ENCODE measurements at places on chromosomes 12 and 14. TPM values are rescaled to one million over a fixed set of nuclear protein-coding genes. Genes with fewer than 3 reads are reported as not detected.

FGF23 gene
- total RNA-seq, result 0.08 TPM

DNA sequence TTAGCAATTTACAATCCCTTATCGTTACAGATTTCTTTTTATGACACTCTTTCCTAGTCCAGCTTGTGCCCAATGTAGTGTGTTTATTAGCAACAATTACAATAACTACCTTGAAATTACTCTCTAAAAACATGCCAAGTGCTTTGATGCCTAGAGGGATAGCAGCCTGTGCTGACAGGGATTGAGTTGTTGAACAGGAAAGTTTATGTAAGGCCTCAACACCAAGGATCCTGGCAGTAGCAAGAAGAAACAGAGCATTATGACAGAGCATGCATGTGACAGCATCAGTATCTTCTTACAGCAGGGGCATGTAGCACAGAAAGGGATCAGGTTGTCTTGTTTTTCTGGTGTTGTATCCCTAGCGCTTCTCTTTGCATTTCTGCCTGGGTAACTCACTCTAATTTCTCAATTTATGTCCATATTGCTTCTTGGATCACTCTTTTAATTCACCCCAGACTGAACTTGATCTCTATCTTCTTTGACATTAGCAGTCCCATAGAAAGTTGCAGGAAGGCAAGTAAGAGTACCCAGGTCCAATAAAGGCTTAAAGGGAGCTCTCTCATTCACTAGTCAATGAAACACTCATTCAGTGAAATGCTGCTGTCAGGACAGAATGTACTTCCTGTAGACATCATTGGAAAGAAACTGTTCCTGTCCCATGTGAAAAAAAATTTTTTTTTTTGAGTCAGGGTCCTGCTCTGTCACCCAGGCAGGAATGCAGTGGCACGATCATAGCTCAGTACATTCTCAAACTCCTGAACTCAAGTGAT is 220.0 kb upstream of the GRIP1 start:
- H3K27me3 ChIP-seq, result no peaks in the 10 kb centered on the region
- H3K36me3 ChIP-seq, result no peaks in the 10 kb centered on the region
- H3K27ac ChIP-seq, result no peak overlapping the region
- no peak overlapping the region for H3K4me3 ChIP-seq

DNAI7 gene
- 1.6 TPM for total RNA-seq

- H3K36me3 ChIP-seq, result no peaks in the 10 kb centered on the region
- H3K4me1 ChIP-seq, result peaks cover 9% of the 10 kb centered on the region
- DNase-seq, result no peak
- H3K27ac ChIP-seq, result no peak overlapping the region
- H3K4me3 ChIP-seq, result no peak overlapping the region
These were observed 222.6 kb downstream of the NUAK1 start for GRCh38 chr12:105915997-105916759.

DNA sequence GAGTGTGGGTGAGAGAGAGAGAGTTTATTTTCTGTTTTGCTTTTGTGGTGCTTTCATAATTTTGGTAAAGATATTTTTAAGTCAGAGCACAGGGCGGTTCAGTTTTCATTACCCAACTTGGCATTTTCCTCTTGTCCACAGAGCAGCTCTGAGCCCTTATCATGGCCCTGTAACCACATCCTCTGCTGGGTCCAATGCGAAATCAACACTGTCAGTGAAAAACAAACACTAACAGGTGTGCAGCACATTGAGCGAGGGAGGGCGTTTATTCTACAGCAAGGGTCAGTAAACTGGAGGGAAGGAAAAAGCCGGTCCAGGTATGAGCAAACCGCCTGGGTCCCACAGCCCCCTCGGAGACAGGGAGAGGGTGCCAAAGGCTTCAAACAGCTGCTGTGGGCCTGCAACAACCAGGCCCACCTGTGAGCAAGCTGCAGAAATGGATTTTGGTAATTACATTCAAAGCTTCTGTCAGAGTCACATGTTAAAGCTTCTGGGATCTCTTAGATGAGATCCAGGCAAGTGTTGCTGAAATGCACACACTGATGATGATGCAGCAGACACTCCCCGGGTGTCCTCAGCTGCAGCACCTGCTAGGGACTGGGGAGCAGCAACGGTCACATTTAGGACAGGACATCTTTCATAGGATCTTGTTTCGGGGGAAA is 132.7 kb upstream of the DYRK2 start:
- H3K4me1 ChIP-seq, result peaks cover 7% of the 10 kb centered on the region
- DNase-seq, result no peak
- H3K27ac ChIP-seq, result no peak overlapping the region
- no peaks in the 10 kb centered on the region for H3K27me3 ChIP-seq
- H3K4me3 ChIP-seq, result no peak overlapping the region

GRCh38 chr12:124721501-124722162 is 142.0 kb downstream of the SCARB1 start:
- H3K36me3 ChIP-seq, result no peaks in the 10 kb centered on the region
- no peak overlapping the region for H3K4me3 ChIP-seq
- H3K4me1 ChIP-seq, result peaks cover 21% of the 10 kb centered on the region
- H3K27ac ChIP-seq, result peak overlapping the region; percentile 61
- H3K27me3 ChIP-seq, result no peaks in the 10 kb centered on the region
- DNase-seq, result no peak

- H3K27ac ChIP-seq, result no peak overlapping the region
- H3K4me1 ChIP-seq, result no peaks in the 10 kb centered on the region
- H3K36me3 ChIP-seq, result no peaks in the 10 kb centered on the region
- DNase-seq, result no peak
- no peak overlapping the region for H3K4me3 ChIP-seq
- H3K27me3 ChIP-seq, result no peaks in the 10 kb centered on the region
These were observed 22.0 kb downstream of the LRTM2 start for GRCh38 chr12:1842183-1842904.

DNA sequence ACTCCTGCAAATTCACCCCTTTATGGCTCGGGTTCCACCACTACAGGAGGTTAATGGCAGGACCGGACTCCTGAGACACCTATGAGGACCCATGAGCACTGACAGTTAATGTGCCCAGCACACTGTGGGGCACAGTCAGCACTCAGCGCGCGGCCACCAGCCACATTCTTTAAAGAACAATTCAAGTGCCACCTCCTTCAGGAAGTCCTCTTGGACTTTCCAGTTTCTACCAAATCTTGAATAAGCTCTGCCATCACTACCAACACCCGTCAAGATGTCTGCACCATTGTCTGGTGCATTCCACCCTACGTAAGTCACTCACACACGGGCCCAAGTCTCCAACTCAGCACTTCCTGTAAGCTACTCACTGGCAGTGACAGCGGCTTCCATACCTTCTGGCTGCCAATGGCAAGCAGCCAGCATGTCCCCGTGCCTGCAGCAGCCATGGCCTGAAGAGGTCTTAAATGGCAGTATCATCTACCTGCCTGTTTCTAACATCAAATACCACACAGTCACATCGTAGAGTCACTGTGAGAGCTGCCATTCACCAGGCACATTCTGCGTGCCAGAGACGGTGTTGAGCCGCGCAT is 48.5 kb downstream of the CDC42BPB start:
- H3K27me3 ChIP-seq, result no peaks in the 10 kb centered on the region
- peaks cover 18% of the 10 kb centered on the region for H3K36me3 ChIP-seq
- H3K27ac ChIP-seq, result no peak overlapping the region
- H3K4me3 ChIP-seq, result no peak overlapping the region

DNA sequence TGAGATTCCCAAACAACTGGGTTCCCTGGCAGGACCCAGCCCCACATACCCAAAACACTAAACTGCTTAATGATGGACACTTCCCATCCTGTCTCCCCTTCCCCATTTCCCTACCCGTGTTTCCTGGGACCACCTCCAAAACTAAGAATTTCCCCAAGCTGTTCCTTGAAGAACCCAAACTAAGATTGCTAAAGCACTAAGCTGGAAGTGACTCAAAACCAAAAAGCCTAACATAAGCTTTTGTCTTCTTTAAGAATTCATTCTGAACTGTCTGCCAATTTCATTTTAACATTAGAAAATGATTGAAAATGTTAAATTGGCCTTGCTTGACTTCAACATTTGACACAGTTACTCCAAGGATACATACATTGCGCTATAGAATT is 29.5 kb upstream of the STAB2 start:
- no peak overlapping the region for H3K27ac ChIP-seq
- no peaks in the 10 kb centered on the region for H3K27me3 ChIP-seq
- no peaks in the 10 kb centered on the region for H3K4me1 ChIP-seq
- H3K36me3 ChIP-seq, result no peaks in the 10 kb centered on the region

GRCh38 chr14:62253911-62254310 is 491.7 kb downstream of the SNAPC1 start:
- H3K4me1 ChIP-seq, result no peaks in the 10 kb centered on the region
- H3K4me3 ChIP-seq, result no peak overlapping the region
- no peaks in the 10 kb centered on the region for H3K27me3 ChIP-seq
- no peak overlapping the region for H3K27ac ChIP-seq

- DNase-seq, result no peak
- no peak overlapping the region for H3K4me3 ChIP-seq
- no peak overlapping the region for H3K27ac ChIP-seq
- no peaks in the 10 kb centered on the region for H3K4me1 ChIP-seq
- no peaks in the 10 kb centered on the region for H3K27me3 ChIP-seq
These were observed 72.4 kb downstream of the USP15 start for GRCh38 chr12:62332598-62332997.

GRCh38 chr12:66066137-66066928 is 64.2 kb downstream of the LLPH start:
- DNase-seq, result no peak
- no peak overlapping the region for H3K27ac ChIP-seq
- no peaks in the 10 kb centered on the region for H3K4me1 ChIP-seq

GRCh38 chr14:98704441-98704840 is 567.6 kb downstream of the BCL11B start:
- H3K4me3 ChIP-seq, result no peak overlapping the region
- DNase-seq, result no peak

FAM181A gene
- not detected for total RNA-seq

BMAL2 gene
- 0.56 TPM for total RNA-seq
